ENCODE measurements at places on chromosomes 3 and 15.

DNA sequence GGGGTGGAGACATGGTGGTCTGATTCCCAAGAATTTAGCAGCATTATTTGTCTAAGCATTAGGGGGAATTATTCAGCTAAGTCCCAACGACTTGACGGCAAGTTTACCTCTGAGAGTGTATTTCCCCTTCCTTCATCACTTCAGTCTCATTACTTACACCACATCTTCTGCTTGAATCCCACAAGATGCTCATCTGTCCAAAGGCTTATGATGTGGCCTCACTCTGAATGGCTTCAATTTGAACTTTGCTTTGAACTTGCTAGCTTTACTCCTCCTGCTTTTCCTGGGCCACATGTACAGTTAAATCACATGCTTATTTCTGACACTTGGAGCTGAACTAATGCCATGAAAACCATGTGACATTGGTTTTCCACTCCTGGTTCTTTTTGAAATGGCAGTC is 231.3 kb upstream of the SATB1 start:
- no peak for DNase-seq

DNA sequence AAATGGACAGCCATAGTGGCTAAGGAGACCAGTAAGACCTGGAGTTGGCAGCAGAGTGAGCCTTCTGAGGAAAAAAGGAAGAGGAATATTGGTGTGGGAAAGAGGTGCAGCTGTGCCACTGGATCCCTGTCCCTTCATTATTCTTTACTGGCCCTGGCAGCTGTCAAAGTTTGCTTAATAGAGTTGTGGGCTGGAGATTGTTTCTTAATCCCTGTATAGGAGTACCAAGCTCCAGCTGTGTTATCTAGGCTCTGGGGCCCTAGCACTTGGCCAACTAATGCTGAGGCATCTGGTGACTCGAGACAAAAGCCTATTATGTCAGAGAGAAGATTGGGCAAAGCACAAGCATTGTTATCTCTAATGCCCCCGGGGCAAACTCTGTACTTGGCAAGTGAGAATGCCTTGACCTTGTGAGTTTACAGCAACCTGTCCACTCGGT is 61.4 kb downstream of the ZNF609 start:
- DNase-seq: no peak

GRCh38 chr15:64149893-64150578 is 1.5 kb upstream of the SNX22 start:
- DNase-seq: no peak

GRCh38 chr15:63474810-63475316 is 29.5 kb upstream of the USP3 start:
- no peak for DNase-seq

GRCh38 chr15:41631880-41632470 is 28.2 kb upstream of the MGA start:
- DNase-seq: no peak

DNA sequence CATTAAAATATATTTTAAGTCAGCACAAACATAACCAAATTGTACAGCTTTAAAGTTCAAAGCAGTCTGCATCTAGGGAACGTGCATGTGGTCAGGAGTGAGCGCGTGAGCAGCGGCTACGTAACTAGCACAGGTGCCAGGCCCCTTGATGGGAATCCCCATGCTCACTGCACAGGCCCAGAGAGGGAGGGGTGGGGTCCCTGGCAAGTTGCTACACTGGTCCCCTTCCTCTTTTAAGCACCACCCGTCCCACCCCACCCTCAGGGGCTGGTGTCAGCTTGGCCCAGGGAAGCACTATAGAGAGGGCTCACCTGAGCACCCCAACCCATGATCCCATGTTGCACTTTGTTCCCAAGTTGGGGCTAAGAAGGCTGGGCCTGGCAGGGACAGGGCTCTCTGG is 835 bp upstream of the GMPPB start:
- DNase-seq: no peak

DNA sequence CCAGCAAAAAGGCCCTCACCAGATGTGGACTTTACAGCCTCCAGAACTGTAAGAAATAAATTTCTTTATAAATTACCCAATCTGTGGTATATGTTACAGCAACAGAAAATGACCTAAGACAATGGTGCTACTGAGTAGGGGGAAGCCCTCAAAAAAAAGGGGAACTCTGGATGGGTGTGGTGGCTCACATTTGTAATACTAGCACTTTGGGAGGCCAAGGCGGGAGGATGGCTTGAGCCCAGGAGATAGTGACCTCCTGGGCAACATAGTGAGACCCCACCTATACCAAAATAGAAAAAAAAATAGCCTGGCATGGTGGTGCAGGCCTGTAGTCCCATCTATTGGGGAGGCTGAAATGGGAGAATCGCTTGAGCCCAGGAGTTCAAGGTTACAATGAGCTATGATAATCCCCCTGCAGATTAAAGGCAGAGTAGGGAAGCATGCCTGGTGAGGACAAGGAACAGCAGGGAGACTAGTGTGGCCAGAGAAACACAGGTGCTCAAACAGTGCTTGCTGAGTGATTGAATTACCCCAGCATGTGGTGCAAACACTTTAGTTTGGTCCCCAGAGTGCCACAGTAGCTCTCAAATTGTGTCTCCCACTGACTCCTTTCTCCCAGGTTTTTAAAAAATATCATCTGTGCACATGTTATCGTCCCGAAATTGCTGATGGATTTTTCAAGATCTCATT is 13.9 kb upstream of the USP3 start:
- DNase-seq: no peak

GRCh38 chr3:81891055-81891895 is 129.8 kb upstream of the GBE1 start:
- no peak for DNase-seq

- DNase-seq: no peak
Measured at GRCh38 chr15:67508407-67508806, 12.5 kb upstream of the C15orf61 start.

GRCh38 chr3:52119826-52120225 is 34.4 kb downstream of the POC1A start:
- no peak for DNase-seq

DNA sequence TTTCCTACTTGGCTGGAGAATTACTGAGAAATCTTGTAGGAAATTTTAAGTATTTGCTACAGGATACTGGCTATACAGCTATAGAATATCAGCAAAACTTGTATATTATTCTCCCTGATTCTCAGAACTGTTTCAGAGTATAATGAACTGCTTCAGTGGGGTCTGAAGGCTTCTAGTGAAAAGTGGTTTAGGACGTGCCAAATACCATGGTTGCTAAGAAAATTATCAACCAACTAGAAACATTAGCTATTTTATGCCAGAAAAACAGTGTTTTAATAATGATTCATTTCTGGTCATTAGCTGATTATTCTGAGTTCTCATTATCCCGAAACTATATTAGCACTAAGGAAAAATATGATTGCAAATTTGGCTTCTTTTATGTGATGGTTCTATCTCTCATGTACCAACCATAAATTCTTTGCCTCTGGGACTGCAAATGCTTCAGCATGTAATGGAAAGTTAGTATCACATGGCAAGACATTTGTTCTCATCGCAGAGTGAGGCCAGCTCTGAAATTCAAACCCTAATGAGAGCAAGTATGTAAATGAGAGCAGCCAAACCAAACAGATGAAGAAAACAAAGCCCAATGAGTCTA is 11.0 kb upstream of the TSC22D2 start:
- DNase-seq: no peak

DNA sequence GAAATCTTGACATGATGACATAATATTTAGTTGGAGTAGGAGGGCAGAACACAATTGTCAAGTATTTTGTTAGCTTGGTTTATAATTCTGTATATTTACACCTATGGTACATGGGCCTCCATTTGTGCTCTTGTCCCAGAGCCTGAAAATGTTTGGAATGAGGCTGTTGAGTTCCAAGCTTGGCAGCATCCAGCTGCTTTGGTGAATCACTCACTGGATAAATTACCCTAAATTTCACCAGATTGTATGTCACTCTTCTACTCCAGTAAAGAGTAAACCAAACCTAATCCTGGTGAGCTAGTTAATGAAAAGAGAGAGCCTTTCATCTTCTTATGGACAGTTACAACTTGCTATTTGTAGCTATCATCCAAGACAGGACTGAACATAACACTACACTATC is 928.7 kb downstream of the DIPK2A start:
- DNase-seq: no peak

GRCh38 chr3:64398006-64398405 is 172.7 kb upstream of the PRICKLE2 start:
- DNase-seq: no peak

DNA sequence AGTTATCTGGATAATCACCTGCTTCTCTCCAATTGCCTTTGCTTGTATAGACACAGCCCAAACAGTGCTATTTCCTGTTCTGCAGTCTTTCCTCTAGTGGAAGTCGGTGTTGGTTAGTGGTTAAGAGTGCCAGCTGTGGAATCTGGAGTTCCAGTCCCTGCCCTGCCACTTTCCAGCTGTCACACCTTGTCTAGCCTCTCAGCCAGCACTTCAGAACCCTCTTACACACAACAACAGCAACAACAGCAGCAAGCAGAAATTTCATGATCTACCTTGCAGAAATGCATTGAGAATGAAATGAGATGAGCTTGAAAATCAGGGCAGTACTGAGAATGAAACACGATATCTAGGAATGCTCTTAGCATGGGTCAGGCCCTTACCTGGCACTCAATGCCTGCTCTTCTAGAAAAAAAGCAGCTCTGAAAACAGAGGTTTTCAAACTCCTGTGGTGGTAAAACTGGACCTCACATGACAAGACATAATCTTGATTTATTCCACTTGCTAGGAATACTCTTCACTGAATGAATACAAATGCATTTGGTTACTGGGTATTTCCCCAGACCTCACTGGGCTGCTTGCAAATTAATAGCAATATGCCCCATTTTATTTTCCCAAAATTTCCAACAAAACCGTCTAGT is 3.3 kb upstream of the WNT5A start:
- DNase-seq: no peak

Measured in activated CD8-positive, alpha-beta memory T cell treated with anti-CD3 and anti-CD28 coated beads, Interleukin-2, amount 50 U/mL, for 4 hours (primary cell).